ENCODE measurements at places on chromosomes 2 and 18.

DNA sequence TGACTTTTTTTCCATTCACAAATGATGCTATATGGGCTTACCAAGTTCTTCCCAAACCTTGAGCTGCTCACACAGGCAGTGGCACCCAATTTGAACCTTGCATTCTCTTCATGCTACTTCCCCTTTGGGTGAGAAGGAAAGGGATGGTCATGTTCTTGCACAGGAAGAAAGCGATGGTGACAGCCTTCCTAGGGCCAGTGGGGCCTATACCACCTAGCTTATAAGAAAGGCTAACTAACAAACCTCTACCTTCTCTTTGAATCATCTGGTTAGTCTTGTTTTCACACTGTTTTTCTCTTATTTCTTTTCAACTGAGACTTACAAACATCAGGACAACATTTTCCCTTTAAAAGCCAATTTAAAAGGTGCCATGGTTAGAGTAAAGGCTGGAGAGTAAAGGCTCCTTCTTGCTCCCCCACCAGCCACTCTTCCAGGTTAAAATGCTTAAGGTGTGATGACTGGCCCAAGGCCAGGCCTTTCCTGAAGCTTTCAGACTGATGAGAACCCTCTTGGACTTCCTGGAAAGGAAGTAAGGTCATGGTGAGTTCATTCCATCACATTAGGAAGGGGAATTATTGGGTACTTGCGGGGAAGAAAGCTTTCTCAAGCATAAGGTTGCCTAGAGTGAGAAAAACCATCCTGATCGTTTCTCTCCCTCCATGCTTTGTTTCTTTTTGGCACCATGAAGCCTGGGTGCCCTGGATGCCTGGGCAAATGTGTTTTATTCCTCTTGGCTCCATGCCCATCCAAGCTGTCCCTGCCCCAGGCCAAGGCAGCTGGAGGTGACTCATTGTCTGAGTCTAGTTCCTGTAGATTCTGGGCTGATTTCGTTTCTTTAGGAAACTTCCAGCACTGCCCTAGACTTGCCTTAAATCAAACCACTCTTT lies 41.4 kb upstream of the ITGB6 start:
- DNase-seq: no peak

DNA sequence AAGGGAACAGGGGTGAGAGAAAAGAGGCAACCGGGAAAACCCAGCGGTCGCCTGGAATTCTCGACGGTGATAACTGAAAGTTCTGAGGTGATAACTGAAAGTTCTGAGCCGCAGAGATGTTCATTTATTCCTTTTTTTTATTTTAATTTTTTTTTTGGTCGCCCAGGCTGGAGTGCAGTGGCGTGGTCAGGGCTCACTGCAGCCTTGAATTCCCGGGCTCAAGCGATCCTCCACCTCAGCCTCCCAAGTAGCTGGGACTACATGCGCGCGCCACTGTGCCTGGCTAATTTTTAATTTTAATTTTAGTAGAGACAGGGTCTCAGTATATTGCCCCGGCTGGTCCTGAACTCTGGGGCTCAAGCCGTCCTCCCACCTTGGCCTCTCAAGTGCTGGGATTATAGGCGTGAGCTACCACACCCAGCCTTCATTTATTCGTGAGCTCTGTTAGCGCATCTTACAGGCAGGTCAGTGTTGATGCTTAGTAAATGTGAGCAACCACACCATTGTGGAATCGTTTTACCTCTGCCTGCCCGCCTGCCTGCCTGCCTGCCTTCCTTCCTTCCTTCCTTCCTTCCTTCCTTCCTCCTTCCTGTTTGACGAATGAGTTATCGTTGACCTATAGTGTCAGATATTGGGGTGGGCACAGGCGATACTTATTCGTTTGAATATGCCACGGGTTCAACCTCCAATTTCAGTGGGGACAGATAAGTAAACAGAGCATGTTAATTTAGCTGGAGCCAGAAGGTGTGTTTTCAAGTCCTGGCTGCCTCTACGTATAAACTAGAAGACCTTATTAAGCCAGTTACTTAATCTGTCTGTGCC lies 557 bp upstream of the E2F6 start:
- DNase-seq: no peak

GRCh38 chr2:241768850-241769249 lies 7.8 kb upstream of the GAL3ST2 start:
- no peak for DNase-seq

GRCh38 chr2:97742381-97742847 lies 29.0 kb downstream of the ZAP70 start:
- DNase-seq: no peak

DNA sequence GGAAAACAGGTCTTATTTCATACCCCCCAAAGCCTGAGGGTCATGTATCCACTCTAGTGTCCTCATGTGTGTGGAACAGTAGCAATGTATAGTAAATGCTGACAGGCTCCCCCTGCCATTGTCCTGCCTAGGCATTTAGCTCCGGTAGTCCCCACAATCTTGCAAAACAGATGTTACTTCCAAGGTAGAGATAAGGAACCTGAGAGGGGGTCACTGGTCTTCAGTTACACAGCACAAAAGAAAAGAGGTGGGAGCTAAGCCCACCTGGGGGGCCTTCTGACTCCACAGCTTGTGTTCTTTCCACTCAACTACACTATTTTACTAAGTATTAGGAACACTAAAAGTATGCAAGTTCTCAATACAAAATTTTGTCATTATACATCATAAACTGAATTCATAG lies 17.4 kb upstream of the FECH start:
- no peak for DNase-seq

- DNase-seq: no peak
Measured at GRCh38 chr2:24438106-24438505, 52.9 kb upstream of the NCOA1 start.

- DNase-seq: no peak
Measured at GRCh38 chr2:118670838-118671237, 176.6 kb downstream of the EN1 start.

- DNase-seq: no peak
Measured at GRCh38 chr18:56076723-56077122, 488.7 kb upstream of the TCF4 start.

DNA sequence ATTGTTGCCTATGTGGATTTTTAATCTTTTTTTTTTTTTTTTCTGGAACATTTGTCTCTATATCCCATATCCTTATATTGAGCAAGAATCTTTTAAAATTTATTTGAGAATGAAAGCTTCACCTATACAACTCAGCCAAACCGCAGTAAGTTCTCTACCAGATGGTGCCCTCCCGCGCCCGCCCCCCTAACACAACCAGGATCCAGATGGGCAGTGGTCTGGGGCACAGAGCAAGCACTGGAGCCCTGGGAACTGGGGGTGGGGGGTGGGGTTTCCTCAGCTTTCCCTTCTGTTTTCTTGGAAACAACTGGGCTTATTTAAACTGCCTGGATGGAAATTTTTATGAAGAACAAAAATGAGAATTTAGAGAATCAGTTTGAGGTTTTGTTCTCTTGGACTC lies 74.6 kb downstream of the ACAA2 start:
- no peak for DNase-seq

Data from H1 (cell line).